Left cardiac atrium (tissue), 4 donors: ENCODE measurements at places on chromosomes 1 and 21.

DNA sequence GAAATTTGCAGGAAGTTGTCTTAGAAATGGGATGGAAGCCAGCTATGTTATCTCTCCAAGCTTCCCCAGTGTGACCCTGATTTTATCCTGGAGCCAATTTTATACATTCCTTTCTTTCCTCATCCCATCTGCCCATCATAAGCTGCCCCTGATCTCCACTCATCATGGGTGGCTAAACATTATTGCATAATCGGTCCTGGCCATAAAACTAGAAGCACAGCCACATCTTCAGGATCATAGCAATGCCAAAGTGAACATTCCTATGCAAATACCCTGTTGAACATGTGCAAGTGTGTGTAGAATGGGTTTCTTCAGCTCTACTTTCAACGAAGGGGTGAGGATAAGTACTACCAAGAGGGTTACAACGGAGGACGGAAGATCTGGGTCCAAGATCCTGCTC, 50.6 kb upstream of the COG2 start:
- no peak for DNase-seq

DNA sequence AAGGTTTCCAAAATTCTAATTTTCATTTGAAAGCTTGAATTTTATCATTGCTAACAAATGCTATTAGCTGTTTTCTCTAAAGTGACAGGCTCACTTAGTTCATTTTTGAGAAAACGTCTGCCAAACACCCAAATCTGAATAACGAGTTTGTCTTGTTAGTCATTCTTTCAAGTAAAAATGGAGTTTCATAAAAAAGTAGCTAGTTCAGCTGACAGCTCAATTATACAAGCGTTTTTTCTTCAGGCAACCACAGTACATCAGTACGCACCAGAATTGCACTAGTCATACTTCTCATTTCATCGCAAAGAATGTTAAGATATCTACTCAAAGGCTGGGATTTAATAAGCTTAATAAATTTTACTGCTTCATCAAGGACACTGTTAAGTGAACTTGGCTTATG, 72.3 kb upstream of the SLFNL1 start:
- DNase-seq, result no peak

- no peak for DNase-seq
Observed at GRCh38 chr1:9787702-9788101, 36.1 kb downstream of the CLSTN1 start.

GRCh38 chr1:17190010-17190995, 14.6 kb upstream of the PADI1 start:
- no peak for DNase-seq

- peak; percentile 51 for DNase-seq
Observed at GRCh38 chr1:117695796-117696490, 90.1 kb downstream of the TENT5C start.

- DNase-seq, result no peak
Observed at GRCh38 chr1:180365039-180365438, 135.0 kb downstream of the LHX4 start.

DNA sequence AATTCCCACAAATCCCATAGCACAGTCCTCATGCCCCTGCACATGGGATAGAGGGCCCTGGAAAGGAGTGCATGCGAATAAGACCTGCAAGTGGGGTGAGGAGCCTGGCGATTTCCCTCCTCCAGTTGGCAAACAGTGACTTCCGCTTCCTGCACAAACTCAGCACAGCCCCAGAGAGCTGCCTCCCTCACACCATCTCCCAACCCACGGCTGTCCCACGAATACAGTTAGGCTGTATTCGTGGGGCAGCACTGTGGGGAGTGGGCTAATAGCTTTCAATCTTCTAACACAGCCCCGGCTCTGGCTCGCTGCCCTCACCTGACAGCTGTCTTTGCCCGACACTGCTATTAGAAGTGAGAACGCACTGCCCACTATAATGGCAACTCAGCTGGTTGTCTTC, 28.2 kb upstream of the CNTN2 start:
- DNase-seq, result no peak

DNA sequence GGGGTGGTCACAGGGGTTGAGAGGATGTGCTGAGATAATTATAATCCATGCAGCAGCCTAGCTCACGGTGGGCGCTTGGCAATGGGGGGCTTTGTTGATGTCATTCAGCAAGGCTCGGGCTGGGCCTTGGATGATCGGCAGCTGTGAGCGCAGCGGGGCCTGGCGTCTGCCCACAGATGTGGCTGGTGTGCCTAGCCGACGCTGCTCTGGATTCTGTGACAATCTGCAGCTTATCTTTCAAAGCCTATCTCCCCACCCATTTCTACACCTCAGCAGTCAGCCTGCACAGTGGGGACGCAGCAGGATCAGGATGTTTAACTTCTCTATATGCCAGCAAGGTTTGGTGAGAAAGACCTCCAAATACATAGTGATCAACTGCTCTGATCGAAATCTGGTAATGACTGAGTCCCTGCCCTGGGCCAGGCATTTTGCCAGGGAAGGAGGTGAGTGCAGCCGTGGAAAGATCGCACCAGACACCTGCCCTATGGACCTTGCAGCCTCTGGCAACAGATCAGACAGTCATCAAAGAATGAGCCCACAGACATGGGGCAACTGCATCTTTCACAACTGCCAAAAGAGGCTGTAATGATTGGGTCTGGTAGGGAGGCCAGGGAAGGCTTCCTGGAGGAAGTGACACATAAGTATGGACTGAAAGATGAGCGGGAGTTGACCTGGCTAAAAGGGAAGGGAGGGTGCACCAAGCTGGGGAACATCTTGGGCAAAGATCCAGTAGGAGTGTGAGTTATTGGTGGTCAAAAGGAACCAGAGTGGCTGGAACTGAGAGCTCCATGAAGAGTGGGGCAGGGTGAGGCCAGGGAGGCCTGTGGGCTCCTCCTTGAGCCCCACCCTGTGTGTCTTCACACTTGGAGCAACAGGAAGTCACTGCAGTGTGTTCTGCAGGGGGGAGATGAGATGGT, 35.3 kb downstream of the EPHB2 start:
- no peak for DNase-seq

DNA sequence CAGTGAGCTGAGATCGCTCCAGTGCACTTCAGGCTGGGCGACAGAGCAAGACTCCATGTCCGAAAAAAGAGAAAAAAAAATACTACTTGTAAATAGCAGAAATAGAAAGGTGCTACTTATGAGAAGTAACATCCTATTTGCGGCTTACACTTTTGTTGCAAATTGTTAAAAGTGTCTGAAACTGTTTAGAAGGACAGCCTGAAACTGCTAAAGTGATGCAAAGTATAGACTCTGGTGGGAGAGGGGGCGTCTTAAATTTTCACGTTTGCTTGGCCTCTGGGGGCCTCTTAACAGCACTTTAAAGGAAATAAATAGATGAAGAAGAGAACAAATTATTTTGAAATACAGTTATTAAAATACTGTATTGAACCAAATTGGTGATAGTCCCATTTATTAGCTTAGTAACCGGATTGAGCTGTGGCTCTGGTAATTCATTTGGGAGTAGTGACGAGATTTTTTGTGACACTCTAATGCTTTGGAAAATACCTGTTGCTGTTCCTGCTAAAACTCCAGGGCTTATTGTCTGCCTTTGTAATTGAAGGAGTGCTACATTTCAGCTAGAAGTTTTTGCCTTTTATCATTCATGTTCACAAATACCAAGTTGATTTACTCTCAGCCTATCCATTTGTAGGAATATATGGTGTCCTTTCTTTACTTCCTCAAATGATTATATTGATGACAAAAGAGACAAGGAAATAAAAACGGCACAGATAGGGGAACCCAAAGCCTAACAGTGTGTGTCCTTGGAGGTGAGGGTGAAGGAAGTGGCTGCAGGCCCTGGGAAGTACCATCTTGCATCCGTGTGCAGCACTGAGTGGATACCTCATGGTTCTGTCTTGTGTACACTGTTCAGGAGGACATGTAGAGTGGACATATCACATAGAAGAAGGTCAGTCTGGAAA, 6.2 kb downstream of the PKNOX1 start:
- DNase-seq, result no peak

DNA sequence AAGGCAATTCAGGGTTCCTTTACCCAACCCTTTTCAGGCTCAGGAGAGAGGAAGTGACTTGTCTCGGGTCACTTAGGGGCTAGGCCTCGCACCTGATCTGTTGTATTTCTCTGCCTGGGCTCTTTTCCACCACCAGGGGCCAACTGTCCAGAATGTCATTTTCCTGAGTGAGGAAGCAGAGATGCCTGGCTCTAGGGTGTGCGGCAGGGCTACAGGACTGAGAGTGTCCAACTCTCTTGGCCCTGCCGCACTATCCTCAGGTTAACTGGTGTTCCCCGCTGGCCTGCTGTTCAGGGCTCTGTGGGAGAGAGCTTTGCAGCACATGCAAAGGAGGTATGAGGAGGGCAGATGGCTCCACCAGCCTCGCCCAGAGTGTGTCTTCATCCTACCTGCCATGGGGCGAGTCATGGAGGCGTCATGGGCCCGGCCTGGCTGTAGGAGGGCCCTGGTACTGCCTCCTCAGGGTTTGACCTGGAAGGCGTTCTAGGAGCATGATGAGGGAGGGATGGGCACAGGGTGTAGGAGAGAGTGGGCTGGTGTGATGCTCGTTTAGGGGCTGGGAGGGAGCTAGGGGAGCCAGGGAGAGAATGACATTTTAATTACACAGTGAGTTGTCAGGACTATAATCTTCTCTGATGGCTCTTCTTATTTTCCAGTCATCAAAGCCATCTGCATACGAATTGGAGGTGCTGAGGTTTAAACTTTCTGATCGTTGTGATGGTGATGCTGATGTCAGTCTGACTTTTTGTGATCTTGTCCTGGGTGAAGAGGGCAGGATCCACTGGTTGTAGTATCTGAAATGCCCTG, 128.3 kb downstream of the NOS1AP start:
- DNase-seq, result no peak

DNA sequence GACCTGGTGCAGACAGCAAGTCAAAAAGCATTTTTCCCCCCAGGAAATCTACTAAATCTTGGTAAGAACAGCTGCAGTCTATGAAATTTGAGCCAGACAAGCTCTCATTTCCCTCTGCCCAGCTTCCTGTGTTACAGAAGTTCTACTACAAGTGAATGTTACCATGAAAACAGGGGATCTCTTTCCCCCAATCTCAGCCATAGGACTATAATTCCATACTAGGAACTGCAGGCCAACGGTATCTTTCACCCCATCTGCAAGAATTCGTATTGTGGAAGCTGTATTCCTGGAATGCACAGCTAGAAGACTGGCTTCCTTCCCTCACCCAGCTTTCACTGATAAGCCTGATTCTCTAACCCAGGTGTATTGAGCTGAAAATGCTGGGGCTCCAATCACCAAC, 1655.4 kb downstream of the BRINP3 start:
- no peak for DNase-seq

GRCh38 chr1:94993931-94994645, 67.2 kb upstream of the CNN3 start:
- DNase-seq, result no peak

GRCh38 chr1:204041803-204042505, 31.0 kb upstream of the SOX13 start:
- DNase-seq, result no peak

DNA sequence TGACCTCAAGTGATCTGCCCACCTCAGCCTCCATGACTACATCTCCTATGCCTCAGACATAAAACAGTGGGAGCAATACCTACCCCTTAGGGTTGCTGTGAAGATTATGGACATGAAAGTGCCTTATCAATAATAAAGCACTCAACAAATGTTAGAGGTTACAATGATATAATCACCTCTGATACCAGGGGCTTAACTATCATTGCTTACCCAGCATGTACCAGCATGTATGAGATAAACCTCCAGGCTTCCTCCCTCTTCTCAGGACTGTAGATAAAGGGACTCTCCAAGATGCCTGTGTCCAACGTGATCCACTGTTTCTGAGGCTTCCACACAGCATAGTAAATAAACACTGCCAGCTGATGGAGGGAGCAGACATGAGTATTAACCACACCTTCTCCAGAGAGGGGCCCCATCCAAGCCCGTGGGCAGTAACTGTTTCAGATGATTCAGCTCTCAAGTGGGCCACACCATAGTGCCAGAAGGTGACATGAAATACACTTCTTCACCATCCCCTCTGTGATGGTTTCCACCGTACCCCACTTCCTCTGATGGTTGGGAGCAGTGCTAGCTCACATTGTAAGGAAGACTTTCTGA, 26.2 kb downstream of the RHBDL2 start:
- DNase-seq, result no peak

- DNase-seq, result no peak
Observed at GRCh38 chr1:100009458-100009857, 39.7 kb downstream of the SLC35A3 start.

GRCh38 chr1:27380766-27381733, 2.1 kb downstream of the CD164L2 start:
- DNase-seq, result no peak

- DNase-seq, result no peak
Observed at GRCh38 chr1:52919051-52919722, 2.4 kb downstream of the ECHDC2 start.

- no peak for DNase-seq
Observed at GRCh38 chr1:197903196-197903514, 725 bp downstream of the C1orf53 start.

DNA sequence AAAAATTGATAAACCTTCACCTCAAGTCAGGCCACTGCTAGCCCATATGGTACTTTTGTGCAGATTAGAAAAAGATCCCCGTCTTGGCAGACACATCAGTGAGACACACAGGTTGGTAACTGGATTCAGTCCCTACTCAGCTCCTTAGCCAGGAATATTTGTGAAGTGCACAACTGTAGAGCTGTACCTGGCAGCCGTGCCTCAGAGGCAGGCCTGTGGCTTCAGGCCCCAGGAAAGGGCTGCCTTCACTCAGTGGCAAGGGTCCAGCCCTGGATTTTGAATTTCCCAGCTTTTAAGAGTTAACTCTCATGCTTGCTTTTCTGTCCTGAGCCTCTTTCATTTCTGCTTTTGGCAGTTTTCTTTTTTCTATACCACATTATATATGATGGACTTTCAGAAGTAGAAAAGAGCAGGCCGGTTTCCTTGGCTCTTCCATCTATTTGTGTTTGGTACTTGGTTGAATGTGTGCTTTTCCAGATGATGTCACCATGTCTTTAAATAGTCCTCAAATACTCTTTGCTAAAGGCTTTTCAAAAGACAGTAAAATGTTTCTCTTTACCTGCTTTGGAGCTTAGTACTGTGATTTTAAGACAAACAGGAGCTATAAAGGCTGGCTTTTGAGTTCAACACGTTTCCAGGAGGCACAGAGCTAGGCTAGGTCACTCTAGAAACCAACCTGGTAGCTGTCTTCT, 186.6 kb downstream of the AK5 start:
- DNase-seq, result no peak

GRCh38 chr1:160209321-160210046, 4.3 kb downstream of the PEA15 start:
- DNase-seq, result peak; percentile 48

DNA sequence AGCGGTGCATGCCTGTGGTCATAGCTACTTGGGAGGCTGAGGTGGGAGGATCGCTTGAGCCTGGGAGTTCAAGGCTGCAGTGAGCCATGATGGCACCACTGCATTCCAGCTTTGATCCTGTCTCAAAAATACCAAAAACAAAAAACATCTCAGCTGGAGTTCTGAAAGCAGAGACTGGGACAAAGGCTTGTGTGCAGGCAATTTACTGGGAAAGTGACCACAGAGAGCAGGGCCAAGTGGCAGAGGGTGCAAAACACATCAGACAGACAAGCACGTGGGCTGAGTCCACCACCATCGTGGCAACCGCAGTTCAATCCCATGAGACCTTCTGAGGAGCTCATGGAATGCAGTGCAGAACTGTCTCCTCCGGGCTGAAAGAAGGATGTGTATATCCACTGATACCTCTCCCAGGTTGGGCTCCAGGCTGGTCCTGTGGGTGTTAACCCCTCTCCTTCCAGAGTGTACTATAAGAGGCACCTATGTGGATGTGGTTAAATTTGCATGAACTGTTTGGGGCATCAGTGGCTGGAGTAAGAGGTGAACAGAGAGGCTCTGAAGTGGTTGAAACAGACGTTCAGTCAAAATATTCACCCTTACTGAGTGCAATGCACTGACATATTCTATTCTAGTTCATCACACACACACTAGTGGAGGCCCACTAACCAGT, 10.8 kb downstream of the PIGP start:
- no peak for DNase-seq

- peak; percentile 58 for DNase-seq
Observed at GRCh38 chr1:41358131-41359021, 2.9 kb upstream of the FOXO6 start.
